Mammary epithelial cell (primary cell): ENCODE measurements at places on chromosomes 16 and 17. TPM values are rescaled to one million over a fixed set of nuclear protein-coding genes. Genes with fewer than 3 reads are reported as not detected.

The HASPIN gene
- 2.0 TPM for total RNA-seq

The SPNS2 gene
- 0.67 TPM for total RNA-seq

The TBC1D3E gene
- not detected for total RNA-seq

The NT5M gene
- 3.2 and 4.1 TPM in 2 replicates for total RNA-seq

The CD300LF gene
- total RNA-seq: not detected in 2 replicates

The NUDT21 gene
- 67.6 and 109 TPM in 2 replicates for total RNA-seq

The CDT1 gene
- 10.2 and 22.0 TPM in 2 replicates for total RNA-seq

The C1QTNF1 gene
- total RNA-seq: 7.0 and 13.2 TPM in 2 replicates

The CES5A gene
- not detected in 2 replicates for total RNA-seq

The SLFN14 gene
- total RNA-seq: not detected

The CCDC57 gene
- total RNA-seq: 51.6 and 52.0 TPM in 2 replicates

The WFIKKN1 gene
- total RNA-seq: 0.17 TPM

The TAC4 gene
- total RNA-seq: not detected

The ACSM2A gene
- total RNA-seq: not detected in 2 replicates

The SNX11 gene
- 20.2 TPM for total RNA-seq

The KRTAP1-1 gene
- not detected in 2 replicates for total RNA-seq
